Suppressor macrophage treated with lipopolysaccharide for 1 hour (primary cell): ENCODE measurements at places on chromosomes 12 and 14.

GRCh38 chr14:59265808-59266207 is 77.3 kb downstream of the DAAM1 start:
- DNase-seq = peak; percentile 59

DNA sequence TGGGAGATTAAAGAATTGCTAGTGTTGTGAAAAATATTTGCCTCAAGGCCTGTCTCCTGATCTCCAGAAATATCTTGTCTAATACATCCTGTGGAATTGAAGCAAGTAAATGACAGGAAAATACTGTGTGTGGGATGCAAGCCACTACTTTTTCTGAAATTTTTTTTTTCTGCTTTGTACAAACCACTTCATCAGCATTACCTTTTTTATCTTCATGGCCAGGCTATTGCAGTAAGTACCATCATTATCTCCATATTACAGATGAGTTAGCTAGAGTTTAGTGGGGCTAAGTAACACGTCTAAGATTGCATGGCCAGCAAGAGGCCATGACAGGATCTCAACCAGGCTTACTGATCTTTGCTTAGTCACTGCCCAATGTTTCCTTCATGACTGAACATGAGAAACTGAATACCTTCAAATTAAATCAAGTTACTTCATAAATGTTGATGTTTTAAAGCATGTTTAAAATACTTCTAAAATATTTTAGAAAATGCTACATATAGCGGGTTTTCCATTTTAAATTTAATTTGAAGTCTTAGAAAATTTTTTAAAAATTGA is 273.7 kb downstream of the SLC6A15 start:
- DNase-seq = no peak

GRCh38 chr12:111034886-111035577 is 114.7 kb upstream of the MYL2 start:
- no peak for DNase-seq

DNA sequence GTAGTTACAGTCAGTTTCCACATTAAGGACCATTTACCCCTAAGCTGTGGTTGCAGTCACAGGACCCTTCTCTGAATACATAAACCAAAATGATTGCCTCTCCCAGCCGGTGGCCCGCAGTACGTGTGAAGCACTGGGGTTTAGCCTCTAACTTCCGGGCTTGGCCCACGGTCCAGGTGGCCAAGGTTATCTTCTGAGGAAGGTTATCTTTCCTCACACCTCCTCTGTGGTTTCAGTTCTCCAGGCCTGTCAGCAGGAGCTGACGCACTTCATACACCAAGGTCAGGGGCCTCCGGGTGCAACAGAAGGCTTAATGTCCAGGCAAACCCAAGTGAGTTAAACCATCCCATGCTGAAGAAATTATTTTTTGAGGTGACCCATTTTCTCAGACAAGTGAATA is 291.0 kb upstream of the FKBP4 start:
- no peak for DNase-seq

GRCh38 chr14:72483311-72483710 is 410.6 kb downstream of the DPF3 start:
- no peak for DNase-seq

GRCh38 chr12:39613525-39613924 is 6.1 kb downstream of the ABCD2 start:
- no peak for DNase-seq

- no peak for DNase-seq
These were observed 468.5 kb upstream of the MGAT4C start for GRCh38 chr12:86724716-86725115.

DNA sequence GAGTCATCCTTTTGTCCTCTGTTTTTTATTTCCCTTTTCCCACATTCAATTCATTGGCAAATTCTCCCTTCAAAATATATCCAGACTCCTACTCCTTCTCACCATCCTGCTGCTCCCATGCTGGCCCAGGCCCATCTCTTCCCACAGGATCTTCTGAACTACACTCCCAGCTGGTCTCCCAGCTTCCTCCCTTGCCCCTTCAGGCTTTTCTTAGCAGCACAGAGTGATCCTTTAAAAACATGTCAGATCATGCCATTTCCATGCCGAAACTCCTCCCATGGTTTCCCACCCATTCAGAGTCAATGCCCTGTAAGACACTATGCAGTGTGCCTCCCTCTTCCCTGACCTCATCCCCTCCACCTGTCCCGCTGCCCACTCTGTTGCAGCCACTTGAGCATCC is 2.4 kb upstream of the KRT84 start:
- DNase-seq = no peak

DNA sequence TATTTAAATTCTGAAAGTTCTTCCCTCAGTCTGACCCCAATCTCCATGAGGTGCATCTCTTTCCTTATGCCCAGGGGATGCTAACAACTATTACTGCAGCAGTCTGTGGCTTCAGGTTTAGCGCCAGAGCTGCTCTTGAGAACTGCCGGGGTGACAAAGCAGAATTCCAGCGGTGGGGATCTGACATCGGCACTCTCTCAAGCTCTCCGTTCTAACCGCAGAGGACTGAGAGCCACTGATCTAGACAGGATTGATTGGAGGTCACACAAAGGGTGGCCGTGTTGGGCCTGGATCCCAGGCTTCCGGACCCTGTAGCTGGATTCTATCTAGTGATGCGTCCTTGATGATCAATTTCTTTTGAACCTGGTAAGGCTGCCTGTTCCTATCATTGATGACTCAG is 155.6 kb upstream of the TMEM132C start:
- no peak for DNase-seq

DNA sequence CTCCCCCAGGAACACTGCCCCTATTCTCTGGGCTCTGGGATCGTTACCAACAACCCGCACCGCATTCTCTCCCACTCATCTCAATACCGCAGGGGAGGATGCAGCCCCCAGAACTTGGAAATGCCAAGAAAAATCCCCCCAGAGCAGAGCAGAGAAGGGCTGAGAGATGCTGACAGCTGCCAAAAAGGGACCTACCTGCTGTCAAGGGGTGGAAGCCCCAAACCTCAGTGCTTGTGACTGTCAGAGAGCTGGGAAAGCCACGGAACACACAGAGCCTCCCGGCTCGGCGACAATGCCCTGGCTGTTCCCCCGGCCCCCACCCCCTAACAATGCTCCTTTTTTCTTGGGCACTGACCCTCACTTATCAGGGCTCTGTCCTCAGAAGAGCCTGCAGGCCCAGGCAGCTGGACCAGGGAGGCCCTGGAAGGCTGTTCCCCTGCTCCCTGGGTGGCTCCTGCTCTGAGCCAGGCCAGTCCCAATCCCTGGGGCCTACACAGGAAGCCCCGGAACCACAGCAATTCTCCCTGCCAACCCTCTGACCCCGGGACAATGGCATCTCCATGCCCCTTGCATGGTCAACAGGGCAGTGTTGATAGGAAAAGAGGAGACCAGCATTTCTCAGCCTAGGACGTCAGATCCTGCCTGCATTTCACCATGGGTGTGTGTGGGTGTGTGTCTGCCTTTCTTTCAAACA is 78.9 kb downstream of the ITPK1 start:
- DNase-seq = no peak

- no peak for DNase-seq
These were observed 15.2 kb downstream of the RFX4 start for GRCh38 chr12:106598003-106598402.

- no peak for DNase-seq
These were observed 30.4 kb upstream of the CHGA start for GRCh38 chr14:92892589-92892988.

GRCh38 chr14:37819155-37820015 is 224.0 kb downstream of the TTC6 start:
- no peak for DNase-seq

- DNase-seq = no peak
These were observed 658.6 kb upstream of the LMO3 start for GRCh38 chr12:17264603-17265002.

GRCh38 chr14:75188086-75188485 is 11.7 kb upstream of the TMED10 start:
- DNase-seq = no peak

DNA sequence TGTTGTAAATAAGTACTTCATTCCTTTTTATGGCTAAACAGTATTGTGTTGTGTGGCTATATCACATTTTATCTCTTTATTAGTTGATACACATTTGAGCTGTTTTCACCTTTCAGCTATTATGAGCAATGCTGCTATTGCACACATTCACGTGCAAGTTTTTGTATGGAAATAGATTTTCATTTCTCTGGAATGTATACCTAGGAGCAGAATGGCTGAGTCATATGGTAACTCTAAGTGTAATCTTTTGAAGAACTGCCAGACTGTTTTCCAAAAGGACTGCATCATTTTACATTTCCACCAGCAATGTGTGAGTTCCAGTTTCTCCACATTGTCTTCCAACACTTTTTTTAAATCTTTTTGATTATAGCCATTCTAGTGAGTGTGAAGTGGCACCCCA is 134.0 kb downstream of the SRGAP1 start:
- no peak for DNase-seq

GRCh38 chr12:62372134-62372533 is 94.5 kb upstream of the MON2 start:
- no peak for DNase-seq

DNA sequence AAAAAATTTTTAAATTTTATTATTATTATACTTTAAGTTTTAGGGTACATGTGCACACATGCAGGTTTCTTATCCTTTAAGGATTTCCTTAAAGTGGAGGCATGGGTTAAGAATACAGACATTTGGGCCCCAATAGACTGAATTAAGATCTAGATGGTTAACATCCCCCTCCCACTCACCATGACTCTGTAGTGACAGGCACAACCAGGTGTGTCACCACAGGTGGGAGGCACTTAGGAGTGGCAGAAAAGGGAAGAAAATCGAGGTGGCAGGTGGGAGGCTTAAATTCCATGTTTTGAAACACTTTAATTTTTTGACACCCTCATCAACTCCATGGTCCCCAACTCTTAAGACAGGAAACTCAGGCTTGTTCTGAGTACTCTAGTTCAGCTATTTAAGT is 37.6 kb upstream of the GRIP1 start:
- no peak for DNase-seq

DNA sequence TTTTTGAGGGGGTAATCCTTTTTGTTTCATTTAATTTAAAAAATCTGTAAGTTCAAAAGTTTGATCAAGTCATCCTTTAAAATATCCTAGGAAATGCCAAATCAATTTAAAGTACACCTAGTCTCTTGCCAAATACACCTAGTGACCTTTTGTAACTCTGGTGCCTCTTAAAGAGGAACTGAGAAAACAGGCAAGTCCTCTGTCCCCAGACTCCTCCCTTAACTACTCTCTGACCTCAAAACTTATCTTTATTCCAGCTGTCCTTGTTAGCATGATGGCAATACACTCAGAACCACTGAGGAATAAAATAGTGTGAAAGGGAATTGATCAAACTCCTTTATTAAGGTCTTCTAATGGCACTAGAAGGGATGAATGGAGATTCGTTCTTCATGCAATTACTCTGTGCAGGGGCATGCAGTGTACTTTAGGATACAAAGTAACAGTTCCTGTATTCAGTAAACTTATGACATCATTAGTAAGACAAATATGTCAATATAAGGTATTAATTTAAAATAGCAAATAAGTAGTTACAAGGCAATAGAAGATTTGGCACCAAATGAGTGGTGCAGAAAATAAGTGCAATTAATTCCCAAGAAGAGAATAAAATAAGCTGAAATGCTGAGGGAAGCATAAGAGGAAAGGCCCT is 3.3 kb downstream of the FAR2 start:
- no peak for DNase-seq

- DNase-seq = no peak
These were observed 29.1 kb downstream of the GABARAPL1 start for GRCh38 chr12:10241727-10242126.

DNA sequence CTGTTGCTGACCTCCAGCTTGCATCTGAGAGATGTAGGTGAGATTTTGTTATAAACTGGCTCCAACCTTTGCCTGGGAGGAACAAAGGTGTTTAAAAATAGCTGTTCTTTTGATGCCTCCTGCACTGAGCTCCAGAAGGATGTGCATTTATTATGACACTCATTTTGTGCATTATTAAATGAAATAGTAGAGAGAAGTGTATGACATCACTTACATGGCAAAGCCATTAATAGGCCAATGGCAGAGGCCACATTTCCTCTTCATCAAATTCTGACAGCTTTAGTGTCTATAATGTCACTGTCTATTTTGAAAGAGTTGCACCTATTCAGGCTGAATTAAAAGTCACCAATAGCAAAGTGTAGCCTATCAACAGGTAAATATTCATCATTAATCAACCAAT is 564.6 kb downstream of the FLRT2 start:
- no peak for DNase-seq

- DNase-seq = no peak
These were observed 22.4 kb upstream of the LRRC10 start for GRCh38 chr12:69633061-69633460.

- no peak for DNase-seq
These were observed 141.3 kb downstream of the PRKCH start for GRCh38 chr14:61462566-61463193.

DNA sequence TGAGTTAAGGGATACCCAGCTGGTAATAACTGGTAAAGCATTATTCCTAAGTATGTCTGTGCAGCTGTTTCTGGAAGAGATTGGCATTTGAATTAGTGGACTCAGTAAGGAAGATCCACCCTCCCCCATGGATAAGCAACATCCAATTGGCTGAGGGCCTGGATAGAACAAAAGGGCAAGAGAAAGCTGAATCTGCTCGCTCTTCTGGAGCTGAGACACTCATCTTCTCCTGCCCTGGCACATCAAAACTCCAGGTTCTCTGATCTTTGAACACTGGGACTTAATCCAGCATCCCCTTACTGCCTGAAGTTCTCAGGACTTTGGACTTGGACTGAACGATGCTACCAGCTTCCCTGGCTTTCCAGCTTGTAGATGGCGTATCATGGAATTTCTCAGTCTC is 63.1 kb upstream of the CNOT2 start:
- DNase-seq = no peak

GRCh38 chr14:94427016-94427613 is 25.5 kb downstream of the SERPINA11 start:
- DNase-seq = no peak

DNA sequence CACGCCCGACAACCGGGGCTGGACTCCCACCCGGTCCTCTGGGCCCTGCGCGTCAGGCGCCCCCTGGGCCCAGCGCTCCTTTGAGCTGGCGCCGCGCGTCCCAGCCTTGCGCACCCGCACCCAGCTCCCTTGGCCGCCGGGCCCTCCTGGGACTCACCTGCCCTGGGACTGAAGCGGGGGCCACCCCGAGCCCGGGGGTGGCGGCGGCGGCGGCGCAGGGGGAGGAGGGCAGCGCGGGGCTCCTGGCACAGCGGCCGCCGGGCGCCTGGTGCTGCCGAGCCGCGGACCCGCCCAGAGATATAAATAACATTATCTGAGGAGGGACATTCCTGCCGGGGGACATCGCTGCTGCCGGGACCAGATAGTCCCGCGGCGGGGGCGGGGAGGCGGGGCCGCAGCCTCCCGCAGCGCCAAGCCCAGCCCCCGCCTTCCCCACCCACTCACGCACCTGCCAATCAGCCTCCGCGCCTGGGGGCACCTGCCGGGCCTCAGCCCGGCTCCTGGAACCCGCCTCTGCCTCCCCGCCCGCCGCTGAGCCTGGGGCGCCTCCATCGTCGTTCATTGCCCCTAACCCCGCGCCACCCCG is at the start of gene SPTB:
Gene SPTB (minus strand): TSS at position 273 of the 586 bp plus-strand sequence. CDS start 56,813 bp downstream, outside the sequence.
- DNase-seq = peak; percentile 25

- DNase-seq = no peak
These were observed 75.1 kb upstream of the CAPRIN2 start for GRCh38 chr12:30829876-30830275.

- DNase-seq = peak; percentile 51
These were observed 15.9 kb downstream of the TAOK3 start for GRCh38 chr12:118356809-118357256.

- no peak for DNase-seq
These were observed 40.0 kb downstream of the MYBPC1 start for GRCh38 chr12:101634724-101635123.

- peak; percentile 6 for DNase-seq
These were observed 22.3 kb downstream of the AKAP3 start for GRCh38 chr12:4626543-4626942.

GRCh38 chr12:4251216-4251891 is 22.2 kb upstream of the CCND2 start:
- no peak for DNase-seq
